ENCODE measurements at places on chromosomes 7 and 10.

- DNase-seq, result no peak
Observed at GRCh38 chr10:36057180-36057579, 415.1 kb upstream of the FZD8 start.

DNA sequence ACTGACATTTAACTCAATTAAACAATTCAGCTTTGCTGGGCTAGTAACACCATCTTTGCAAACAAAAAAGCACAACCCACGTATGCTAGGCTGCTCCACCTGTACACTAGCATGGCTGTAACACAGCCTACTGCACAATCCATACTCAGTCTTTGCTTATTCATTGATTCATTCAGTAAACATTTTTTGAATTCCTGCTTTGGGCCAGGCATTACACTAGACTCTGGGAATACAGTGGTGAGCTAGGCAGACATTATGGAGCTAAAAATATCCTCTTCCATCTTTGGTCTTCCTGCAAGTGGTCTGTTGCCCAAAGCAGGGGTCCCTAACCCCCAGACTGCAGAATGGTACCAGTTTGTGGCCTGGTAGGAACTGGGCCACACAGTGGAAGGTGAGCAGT lies 9.9 kb downstream of the CNNM1 start:
- DNase-seq, result peak; percentile 38

DNA sequence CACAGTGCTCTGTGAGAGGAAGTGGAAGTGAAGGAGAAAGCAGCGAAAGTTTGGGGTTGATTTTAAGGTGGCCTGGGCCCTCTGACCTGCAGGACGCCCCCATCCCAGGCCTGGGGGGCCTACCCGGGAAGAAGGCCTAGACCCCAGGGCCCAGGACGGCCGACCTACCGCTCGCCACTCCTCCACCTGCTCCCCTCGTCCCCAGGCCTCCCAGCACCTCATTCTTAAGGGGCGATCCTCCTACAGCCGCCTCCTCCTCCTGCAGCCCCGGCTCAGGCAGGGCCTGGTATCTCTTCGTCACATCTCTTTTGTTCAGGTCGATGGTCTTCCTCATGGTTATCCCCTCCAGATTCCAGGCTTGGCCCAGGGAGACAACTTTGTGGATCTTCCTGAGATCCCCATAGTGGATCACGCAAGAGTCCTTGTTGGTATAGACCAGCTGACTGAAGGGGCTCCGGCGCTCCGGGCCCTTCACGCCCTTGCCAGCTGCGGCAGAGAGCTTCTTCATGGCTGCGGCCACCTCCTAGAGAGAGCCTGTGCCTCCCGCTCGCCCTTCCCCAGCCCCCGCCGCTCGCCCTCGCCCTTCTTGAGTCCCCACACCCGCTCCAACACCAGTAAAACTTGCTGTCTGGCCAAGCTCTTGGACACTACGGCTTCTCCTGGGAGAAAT lies 117.5 kb downstream of the OR13A1 start:
- DNase-seq, result no peak

DNA sequence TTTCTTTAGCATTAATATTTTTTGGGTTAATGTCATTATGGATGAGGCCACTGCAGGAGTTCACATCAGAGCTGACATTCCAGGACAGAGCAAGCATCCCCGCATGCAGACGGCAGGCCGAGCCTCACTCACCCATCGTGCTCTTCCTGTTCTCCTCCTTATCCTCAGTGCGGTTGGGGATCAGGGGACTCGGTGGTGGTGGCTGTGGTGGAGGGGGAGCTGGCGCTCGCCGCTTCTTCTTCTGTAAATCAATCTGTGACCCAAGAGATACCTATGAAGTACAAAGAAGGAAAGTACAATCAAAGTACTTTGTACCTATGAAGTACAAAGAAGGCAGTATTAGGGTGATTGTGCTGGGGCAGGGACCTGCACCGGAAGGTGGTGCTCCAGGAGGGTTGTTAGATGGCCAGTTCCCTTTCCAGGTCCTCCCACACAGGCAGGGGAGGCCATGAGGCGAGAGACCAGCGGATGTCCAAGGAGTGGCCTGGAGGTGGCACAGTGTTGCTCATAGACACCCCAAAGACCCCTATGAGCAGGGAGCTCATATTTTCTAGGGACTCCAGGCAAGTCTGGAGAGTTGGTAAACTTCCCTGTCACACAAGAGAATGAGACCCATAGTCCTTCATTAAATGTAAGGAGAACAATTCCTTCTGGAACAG lies 231.4 kb downstream of the COBL start:
- no peak for DNase-seq

GRCh38 chr7:69728304-69728703 lies 130.0 kb downstream of the AUTS2 start:
- no peak for DNase-seq

GRCh38 chr7:70525991-70526390 lies 606.0 kb upstream of the GALNT17 start:
- no peak for DNase-seq
